ENCODE measurements at places on chromosomes 13 and 19. TPM values are rescaled to one million over a fixed set of nuclear protein-coding genes. Genes with fewer than 3 reads are reported as not detected.

Gene PRDX2
- total RNA-seq: not detected

Gene KIR3DL1
- total RNA-seq: not detected

Gene CLEC17A
- not detected for total RNA-seq

Gene GRK1
- not detected for total RNA-seq

Gene ZNF283
- 8.7 TPM for total RNA-seq

Gene DUXA
- total RNA-seq: not detected

Gene TRAPPC6A
- total RNA-seq: 22.1 TPM

DNA sequence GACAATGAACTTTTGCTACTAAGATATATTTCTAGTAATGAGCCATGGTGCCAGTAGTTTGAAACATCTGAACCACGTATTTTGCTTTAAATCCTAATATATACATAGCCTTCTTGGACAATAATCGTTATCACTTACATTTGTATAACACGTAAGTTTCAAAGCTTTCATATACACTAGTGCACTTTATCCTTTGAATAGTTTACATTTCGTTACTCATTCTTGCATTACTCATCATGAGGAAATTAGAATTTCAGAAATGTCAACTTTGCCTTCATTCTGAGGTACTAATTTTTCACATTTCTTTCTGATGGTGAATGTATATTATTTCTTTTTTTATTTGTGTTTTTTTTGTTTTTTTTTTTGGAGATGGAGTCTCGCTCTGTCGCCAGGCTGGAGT is 5.8 kb downstream of the KBTBD7 start:
- no peak for DNase-seq

DNA sequence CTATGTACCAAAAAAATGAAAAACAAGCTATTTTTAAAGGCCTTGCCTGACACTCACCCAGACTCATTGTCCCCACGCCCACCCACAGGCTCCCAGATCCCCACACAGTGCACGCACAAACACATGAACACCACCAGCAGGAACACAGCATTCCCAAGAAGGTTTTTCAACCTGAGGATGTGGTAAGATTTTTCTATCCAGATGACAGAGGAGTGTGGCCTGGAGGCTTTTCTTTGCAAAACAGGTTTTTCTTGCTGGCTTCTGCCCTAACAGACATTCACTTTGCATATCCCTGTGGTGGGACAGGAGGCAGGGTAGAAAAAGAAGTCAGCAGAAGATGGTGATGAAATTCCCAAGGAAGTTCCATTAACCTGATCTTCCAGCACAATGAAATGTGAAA is 97.8 kb downstream of the KLF12 start:
- no peak for DNase-seq

- DNase-seq: no peak
These were observed 4.6 kb upstream of the CEACAM1 start for GRCh38 chr19:42532891-42533290.

DNA sequence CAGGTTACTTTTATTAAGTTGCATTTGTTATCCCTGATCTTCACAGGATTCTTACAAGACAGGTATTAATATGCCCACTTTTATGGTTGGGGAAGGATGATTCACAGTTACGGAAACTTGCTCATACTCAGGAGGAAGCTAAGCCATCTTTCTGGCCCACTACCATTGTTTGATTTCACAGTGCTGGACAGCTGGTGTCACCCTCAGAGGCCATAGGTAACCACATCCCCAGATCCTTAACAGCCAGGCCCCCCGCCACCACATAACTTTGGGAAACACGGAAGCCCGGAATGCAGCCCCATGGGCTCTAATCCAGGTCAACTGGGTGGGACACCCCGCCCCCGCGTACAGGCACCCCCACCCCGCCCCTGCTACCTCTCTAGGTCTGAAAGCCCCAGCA is 119.7 kb downstream of the IRS2 start:
- DNase-seq: no peak

GRCh38 chr19:35206379-35206778 is 22.2 kb downstream of the FAM187B start:
- DNase-seq: no peak

DNA sequence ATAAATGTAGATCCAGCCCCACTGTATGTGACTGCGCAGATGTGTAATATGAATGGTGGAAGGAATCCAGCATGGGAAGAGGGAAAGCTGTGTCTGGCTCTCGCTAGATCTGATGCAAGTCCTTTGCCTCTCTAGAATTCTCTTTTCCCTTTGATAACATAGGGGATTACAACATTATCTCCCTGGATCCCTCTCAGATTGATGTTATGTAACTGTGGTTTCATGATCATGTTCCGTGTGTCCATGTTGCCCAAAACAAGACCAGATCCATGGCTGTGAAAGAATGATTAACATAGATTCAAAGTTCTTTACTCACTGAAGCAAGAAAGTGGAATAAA is 184.0 kb upstream of the UBL3 start:
- DNase-seq: no peak

GRCh38 chr19:29971002-29971401 is 29.0 kb downstream of the URI1 start:
- DNase-seq: no peak

DNA sequence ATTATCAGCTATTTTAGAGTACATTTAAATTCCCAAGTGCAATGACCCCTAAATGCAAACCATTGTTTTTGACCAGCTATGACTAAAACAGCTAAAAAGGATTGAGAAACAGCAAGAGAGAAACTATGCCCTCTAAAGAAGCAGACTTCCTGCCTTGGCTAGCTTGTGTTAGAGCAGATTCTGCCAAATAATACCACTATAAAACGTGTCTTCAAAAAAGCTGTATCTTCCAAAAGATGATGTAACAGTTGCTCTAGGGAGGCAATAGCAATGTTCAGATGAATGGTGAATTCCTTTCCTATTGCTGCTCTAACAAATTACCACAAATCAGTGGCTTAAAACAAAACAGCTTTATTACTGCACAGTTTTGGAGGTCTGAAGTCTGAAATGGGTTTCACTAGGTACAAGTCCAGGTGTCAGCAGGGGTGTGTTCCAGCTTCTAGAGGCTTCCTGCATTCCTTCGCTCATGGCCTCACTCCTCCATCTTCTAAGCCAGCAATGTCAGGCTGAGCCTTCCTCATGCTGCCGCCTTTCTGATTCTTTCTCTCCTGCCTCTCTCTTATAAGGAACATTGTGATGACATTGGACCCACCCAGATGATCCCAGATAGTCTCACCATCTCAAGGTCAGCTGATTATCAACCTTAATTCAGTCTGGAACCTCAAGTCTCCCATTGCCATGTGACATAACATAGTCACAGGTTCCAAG is 84.5 kb downstream of the LRRC63 start:
- DNase-seq: peak; percentile 47

DNA sequence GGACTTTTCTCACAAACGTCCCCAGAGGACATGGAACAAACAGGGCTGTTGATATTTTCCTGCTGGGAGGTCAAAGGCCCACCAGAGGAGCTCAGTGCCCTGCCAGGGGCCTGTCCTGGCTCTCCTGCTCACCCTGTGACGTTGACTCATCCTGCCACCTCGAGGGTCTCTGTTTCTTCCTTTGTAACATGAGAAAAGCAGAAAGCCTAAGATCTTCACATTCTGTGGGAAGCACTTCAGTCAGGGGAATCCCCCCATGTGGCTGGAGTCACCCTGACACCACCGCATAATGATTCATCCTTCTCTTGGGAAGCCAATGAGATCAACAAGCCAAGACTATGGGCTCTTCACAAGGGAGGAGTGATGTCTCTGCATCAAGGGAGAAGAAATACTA is 147.9 kb downstream of the KATNAL1 start:
- DNase-seq: peak; percentile 79

- DNase-seq: no peak
These were observed 2701.3 kb downstream of the PCDH9 start for GRCh38 chr13:64528838-64529237.

DNA sequence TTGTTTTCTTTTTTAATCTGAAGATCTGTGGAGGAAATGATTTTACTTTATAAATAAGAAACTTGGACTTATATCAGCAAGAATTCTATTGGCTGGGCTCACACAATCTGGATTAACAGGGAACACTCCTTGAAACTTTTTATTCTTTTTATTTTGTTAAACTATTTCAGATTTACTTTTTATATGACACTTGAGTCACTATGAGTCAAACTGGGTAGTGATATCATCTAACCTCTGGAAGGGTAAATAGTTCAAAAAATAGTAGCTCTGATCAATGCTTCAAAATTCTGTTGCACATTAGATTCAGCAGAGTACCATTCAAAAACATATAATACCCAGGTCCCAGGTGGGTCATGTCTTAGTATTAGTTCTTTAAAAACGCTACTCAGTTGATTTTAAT is 55.1 kb upstream of the NBEA start:
- no peak for DNase-seq

DNA sequence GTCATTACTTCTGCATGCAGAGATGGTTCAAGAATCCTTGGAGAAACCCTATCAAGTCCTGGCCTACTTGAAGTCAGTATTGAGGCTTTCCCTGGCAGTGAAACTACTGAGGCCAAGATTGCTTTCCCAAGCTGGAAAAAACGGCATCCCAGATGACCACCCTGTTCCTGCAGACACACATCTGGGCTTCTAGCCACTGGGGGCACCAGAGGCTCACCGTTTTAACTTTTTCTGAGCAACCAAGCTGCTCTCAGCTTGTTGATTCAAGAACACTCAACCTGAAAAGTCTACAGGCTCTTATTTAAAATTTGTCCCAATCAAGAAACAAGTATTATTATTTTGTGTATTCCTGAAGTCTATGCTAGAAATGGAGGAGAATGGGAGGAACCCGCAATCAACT is 66.6 kb downstream of the SPRYD7 start:
- DNase-seq: peak; percentile 72

Data from SK-MEL-5 (cell line).